CD4-positive, alpha-beta T cell treated with Interleukin-6 for 4 hours (primary cell): ENCODE measurements at places on chromosomes 16 and 17.

DNA sequence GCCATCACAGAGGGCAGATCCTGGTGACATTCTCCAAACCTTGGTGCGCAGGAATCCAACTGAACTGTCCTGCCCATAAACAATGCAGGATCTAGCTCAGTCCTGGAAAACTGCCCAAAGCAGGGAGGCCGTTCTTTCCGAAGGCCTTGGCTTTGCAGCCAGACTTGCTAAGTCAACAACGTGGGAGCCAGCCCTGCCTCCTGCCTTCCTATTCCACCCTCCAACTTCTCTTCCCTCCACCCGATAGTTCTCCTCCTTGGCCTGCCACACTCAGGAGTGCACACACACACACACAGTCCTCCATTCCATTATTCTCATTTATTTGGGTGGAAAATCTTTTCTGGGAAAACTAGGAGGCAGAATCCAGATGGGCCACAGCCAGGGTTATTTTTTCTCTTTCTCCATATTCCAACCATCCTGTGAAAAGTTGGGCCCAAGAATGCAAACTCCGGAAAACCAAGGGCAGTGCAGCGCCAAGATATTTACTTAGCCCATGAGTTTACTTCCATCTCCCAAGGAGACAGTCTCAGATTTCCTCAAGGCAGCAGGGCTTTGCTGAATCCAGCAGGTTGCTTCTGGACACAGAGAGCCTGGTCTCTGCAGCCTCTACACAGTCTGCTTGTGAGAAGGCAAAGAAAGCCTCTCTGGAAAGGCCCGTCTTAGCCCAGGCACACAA lies 15.8 kb downstream of the COPRS start:
- no peak for DNase-seq

GRCh38 chr17:74480290-74480689 lies 13.9 kb downstream of the CD300A start:
- DNase-seq: no peak

DNA sequence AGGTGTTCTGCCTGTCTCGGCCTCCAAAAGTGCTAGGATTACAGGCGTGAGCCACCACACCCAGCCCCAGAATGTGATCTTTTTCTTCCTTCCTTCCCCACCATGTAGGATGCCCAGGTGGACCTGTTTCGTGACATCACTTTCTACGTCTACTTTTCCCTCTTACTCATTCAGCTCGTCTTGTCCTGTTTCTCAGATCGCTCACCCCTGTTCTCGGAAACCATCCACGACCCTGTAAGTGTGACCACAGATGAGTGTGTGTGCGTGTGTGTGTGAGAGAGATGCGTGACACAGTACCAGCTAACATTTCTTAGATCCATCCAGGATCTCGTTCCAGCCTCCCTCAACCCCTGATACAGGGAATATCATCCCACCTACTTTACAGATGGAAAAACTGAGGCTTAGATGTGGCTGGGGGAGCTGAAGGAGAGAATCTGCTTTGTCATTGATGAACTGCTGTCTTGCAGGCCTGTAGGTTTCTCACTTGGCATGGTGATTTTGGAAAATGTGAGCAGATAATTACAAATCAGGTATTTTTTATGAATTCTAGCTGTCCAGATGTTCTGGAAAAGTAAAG lies 67.1 kb downstream of the ABCC1 start:
- DNase-seq: no peak

- no peak for DNase-seq
Observed at GRCh38 chr17:81404558-81405165, 9.4 kb downstream of the BAHCC1 start.

DNA sequence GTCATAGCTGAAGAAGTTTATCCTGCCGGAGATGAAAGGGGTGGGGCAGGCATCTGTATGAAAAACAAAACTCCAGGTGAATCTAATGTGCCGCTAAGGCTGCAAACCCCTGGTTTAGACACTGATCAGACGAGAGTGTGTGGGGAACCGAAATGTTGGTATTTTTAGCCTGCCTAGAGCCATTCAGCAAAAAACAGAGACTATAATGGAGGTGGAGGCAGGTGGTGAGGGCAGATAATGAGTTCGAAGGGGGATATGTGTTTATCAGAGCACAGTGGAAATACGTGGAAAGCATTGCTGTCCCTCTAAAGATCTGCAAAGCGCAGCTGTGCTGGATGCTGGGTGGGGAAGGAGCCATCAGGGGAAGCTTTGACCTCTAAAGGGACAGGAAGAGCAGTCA lies 127.5 kb upstream of the WSCD1 start:
- DNase-seq: no peak

DNA sequence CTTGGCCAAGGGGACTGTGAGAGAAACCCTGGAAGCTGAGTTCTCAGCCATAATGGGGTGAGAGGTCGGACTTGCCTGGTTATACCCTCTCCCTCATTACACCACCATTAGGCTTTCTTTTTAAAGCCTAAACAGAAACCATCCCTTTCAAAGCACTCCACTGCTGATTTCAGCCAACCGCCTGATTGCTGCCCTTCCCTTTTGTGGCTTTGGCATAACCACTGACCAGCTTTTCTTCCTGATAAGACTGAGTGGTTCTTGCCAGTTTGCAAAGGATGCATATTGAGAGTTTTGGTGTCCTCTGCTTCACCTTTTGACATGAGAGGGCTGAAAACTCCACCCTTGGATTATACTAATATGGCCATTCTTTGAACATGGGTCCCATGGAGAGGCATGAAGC lies 308.2 kb upstream of the GOT2 start:
- no peak for DNase-seq

- no peak for DNase-seq
Observed at GRCh38 chr17:6608321-6608720, 32.2 kb downstream of the KIAA0753 start.

- no peak for DNase-seq
Observed at GRCh38 chr17:75684249-75684648, 17.1 kb downstream of the SAP30BP start.

DNA sequence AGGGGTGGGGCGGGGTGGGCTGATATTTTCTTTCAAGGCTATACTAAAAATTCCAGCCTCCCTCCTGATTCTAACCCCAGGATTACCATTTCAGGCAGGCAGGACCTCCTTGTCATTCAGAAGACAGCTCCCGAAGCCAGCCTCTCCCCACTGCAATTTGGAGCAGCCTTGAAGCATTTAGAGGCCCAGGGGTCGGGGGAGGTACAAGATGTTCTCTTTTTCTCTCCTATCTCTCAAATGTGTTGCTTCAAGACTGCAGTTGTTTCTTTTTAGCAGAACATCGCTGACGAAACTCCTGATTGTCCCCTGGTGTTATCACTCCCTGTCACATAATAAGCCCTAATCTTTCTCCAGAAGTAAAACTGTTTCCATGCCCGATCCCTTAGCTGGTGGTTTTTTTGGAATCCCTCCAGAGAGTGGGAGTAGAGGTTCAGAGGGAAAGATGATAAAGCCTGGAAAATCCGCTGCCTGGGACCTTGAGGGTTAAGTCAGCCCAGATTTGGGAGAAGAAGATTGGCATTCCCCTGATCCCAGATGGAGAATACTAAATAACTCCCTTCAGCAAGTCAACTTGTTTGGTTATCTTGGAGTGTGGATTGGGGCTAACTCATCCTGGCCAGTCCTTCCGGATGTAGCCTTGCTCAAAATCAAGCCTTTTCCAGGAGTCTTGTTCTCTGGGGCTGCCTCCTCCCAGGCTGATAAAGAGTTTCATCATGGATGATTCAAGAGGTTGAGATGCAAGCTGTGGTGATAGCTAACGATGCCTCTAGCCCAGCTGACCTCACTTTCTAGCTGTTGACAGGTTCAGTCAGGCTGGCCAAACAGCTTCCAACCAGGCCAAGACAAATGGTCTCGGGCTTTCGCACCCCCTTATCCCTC lies 71.3 kb downstream of the SOX9 start:
- DNase-seq: no peak

GRCh38 chr17:36535669-36536081 lies 888 bp downstream of the PIGW start:
- DNase-seq: no peak

DNA sequence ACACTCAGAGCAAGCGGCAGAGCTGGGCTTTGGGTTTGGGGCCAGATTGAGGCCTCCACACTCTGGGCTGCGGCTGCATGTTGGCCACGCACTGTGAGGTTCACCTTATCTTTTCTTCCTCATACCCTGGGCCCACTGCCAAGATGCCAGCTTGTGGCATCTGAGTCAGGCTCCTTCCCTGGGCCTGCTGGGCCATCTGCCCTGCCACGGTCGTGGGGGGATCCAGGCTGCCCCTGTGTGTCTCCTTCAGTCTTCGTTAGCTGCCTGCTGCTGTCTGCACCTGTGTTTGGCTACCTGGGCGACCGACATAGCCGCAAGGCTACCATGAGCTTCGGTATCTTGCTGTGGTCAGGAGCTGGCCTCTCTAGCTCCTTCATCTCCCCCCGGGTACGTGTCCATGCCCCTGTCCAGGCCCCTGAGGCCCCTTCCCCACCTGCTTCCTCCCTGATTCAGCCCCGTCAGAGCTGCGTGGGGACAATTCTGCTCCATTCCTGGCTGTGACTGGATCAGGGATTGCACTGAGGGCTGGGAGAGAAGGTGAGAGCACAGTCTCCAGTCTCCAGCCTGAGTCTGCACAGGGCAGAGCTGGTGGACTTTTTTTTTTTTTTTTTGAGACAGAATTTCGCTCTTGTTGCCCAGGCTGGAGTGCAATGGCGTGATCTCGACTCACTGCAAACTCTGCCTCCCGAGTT lies 11.2 kb downstream of the SPNS3 start:
- no peak for DNase-seq

- DNase-seq: no peak
Observed at GRCh38 chr17:31806921-31807320, 52.1 kb downstream of the COPRS start.

DNA sequence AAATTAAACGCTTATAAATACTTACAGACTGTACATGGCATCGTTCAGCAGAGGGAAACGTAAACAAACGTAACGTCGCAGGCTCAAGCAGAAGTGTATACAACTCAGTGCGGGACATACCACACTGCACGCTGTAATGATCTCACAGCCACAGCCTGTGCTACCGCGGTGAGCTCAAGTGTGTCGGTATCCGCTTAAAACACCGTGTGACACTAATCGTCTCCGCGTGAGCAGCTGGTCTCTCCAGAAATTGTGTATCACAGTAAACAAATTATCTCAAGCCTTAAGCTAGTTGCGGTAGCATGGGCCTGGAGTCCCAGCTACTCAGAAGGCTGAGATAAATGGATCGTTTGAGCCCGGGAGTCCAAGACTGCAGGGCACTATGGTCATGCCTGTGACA lies 115.3 kb downstream of the ANKRD11 start:
- no peak for DNase-seq

- no peak for DNase-seq
Observed at GRCh38 chr16:89117227-89117974, 23.7 kb downstream of the ACSF3 start.

- no peak for DNase-seq
Observed at GRCh38 chr17:80813318-80813717, 178.3 kb upstream of the CHMP6 start.

DNA sequence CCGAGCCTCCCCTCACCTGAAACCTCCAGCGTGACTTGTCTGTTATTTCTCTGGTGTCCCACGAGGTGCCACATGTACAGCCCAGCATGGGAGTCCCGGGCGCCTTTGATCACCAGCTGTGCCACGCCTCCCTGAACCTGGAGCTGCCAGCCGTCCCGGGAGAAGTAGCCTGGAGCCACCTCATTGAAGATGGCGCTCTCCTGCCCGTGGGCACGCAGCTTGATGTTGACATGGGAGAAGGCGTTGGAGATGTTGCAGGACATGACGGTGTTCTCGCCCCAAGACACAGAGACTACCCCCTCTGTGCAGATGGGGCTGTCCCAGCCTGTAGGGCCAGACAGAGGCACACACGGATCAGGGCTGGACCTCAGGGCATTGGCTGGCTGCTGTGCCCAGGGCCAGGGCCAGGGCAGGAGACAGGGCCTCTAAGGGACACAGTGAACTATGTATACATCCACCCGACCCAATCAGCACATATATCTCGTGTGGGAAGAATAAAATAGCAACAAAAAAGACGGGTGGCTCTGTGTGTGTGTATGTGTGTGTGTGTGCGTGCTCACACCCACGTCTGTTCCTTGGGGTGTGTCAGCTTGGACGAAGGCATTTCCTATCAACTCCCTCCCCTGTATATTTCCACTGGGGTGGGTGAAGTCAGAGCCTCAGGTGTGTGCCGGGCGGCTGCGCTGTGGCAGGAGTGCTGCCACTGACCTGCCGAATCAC lies 7.3 kb upstream of the CD7 start:
- peak; percentile 2 for DNase-seq

- DNase-seq: no peak
Observed at GRCh38 chr16:75628351-75628750, 5.3 kb upstream of the ADAT1 start.

DNA sequence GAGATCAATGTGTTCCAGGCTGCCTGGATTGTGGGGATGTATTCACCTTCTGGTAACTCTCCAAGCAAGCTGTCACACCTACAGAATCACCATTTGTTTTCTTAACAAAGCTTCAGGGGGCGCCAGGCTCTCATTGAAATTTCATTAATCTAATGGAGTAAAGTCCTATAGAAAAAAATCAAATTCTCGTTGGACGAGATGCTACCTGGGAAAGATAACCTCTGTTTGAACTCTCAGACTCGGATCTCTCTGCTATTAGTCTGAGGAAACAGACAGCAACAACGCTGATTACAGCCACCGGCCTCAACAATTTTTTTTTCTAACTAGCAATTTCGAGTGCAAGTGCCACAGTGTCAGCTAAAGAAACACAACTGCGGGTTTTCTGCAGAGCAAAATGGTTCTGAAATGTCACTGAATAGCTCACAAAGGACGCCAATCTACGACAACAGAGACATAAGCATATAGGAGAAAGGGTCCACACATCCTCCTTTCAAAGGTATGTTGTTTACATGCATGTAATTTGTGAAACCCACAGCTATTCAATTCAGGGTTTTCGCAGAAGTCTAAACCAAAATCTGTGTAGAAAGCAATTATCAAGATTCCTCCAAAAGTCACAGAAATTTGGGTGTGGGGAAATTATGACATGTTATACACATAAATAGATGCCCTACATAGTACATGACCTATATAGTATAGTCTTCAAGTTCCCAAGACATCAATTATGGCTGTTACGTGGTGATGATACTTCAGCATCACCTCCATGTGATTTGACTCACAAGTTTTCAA lies 135.8 kb downstream of the SKAP1 start:
- no peak for DNase-seq

DNA sequence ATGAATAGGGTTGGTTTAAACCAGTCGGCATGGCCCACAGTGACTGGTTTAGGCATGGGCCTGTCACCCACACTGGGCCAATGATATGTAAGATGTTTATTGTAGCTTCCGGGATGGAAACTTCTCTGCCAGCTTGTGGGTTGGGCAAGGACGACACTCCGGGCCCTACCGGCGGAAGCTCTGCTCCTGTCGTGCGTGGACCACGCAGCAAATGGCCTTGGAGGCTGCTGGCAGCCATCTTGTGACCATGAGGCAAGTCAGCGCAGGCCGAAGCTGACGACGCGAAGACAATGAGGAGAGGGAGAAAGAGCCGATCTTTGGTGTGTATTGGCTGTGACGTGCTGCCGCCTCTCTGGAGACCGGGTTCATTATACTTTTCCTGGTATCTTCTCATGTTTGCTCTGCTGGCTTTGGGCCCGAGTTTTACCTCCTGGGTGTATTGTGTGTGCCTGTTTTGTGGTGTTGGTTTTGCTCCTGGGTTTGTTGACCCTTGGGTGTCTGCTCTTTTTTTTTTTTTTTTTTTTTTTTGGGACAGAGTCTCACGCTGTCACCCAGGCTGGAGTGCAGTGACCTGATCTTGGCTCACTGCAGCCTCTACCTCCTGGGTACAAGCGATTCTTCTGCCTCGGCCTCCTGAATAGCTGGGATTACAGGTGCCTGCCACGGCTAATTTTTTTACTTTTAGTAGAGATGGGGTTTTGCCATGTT lies 15.4 kb downstream of the SLC25A10 start:
- DNase-seq: no peak
